ENCODE measurements at places on chromosomes 6 and 20.

DNA sequence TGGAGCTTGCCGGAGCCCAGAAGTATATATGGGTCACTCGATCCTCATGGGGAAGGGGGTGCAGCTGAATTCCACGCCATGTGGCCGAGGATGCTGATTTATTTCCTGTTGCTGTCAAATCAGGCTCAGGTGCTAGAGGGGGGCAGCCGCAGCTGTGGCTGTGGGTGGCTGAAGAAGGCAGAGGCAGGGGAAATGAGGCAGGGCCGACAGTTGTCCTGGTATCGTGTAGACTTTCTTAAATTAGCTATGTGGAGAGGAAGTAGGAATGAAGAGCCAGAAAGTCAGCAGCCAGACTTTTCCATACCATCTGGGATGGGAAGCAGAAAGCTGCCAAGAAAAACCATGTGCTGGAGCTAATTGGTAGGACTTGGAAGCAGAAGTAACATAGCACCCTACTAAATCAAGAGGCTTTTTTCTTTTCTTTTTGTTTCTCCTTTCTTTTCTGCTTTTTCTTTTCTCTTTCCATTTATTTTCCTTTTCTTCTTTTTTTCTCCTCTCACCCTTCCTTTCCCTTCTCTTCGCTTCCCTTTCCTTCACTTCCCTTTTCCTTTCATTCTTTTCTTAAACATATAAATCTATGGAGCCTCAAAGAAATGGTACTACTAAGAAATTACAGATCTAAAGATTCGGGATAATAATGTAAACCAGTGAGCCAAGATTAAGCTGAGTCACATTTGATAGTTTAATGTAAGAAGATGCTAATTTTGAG lies 90.6 kb upstream of the CD83 start:
- no peak for DNase-seq

DNA sequence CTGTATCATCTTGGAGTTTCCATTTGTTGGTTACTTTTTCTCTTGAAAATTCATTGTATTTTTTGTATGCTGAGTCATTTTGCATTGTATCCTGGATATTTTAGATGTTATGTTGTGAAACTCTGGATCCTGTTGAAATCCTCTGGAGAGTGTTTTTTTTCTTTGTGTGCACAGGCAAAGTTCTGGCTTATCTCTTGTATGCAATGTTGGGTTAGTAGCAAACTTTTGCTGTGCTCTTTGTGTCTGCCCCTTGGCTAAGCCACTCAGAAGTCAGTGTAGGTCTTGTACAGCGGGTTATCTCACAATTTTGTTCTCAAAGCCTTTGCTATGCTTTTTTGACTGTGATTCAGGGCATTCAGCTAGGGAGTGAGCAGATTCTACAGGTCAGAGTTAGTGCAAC lies 29.1 kb upstream of the LMBRD1 start:
- DNase-seq: no peak

DNA sequence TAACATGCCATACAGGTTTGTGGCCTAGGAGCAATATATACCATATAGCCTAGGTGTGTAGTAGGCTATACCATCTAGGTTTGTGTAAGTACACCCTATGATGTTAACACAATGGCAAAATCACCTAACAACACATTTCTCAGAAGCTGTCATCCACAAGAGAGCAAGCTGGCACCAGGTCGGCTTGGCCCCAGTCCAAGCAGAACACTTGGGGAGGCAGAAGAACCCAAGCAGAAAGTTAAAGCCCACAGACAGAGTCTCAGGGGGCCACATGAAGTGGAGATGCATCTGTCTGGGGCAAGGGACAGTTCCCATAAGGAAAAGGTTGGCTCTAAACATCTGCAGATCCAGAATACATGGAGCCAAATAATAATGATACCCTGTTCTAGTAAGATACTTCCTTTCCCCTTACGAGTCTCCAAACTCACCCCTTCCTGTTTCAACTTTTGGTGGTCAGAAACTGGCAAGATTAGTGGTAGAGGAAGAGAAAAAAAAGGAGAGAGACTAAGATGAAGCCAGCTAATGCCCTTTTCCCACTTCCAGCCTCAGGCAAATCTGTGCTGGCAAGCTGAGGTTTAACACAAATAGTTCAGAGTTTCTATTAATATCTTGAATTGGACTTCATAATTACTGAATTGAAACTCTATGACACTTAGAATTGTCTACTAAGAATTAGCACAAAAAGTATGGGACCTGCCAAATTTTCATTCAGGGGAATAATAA lies 29.5 kb downstream of the TCF21 start:
- DNase-seq: no peak

DNA sequence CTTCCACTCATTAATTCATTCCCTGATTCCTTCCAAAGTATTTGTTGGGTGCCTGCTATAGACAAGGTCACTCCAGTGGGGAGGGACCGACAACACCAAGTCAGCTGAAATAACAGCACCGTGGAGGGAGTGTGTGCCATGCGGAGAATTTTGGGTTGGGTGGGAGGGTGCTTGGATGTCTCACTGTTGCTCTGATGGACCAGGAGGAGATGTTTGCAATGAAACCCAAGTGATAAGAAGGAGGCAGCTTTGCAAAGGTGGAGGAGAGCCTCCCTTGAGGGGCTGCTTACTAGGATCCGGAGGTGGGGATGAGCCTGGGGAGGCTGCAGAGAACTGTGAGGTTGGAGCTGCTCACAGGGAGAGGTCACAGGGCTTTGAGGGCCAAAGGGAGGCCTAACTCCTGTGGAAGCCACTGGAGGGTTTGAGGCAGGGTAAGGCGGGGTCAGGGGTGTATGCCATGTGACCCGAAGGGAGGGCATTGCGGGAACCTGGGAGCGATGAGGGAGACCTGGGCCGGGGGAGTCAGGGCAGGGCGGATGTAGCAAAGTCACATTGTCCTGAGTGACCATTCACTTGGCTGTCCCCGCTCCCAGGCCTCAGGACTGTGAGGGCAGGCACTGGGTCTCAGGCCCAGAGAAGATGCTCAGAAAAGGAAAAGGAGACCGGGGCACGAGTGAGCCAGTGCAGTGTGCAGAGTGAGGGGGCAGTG lies 124.5 kb downstream of the PHACTR3 start:
- no peak for DNase-seq

- no peak for DNase-seq
Observed at GRCh38 chr6:9461188-9461587, 953.7 kb downstream of the TFAP2A start.
